Stimulated activated naive CD4-positive, alpha-beta T cell treated with Interleukin-2 at 50 U/mL for 16 hours (primary cell): ENCODE measurements at places on chromosomes 16 and 17.

- DNase-seq, result no peak
Observed at GRCh38 chr17:51050291-51051033, 70.2 kb downstream of the SPAG9 start.

DNA sequence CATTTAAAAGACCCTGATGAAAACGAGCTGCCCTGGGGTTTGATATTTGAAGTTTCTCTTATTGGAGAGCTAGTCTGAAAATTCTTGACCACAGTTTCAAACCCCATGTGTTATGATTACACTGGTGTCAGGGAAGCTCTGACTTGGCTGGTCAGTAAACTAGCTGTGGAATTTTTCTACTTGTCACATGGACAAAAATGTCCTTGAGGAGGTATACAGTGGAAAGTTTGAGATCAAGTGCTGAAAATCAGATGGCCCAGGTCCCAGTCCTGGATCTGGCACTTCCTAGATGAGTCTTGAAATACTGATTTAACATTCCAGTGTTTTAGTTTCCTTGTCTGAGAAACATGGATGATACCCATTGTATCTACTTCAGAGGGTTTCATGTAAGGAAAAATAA is 30.7 kb upstream of the SOX9 start:
- no peak for DNase-seq

DNA sequence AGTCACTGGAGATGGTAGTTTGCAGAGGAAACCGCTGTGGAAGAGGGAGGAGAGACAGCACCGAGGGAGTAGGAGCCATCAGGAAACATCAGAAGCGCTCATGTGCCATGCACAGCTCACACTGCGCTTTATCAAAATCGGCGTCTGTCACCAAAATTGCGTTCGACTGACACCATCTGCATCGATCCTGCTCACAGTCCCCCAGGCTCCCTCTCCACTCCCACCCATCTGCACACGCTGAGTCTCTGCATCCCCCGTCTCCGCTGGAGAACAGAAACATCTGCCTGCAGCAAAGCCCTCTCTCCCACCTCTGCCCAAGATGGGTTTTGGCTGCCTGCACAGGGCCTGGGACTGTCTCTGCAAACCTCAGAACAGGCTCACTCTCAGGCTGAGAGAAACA is 187.5 kb upstream of the RPL38 start:
- no peak for DNase-seq

- no peak for DNase-seq
Observed at GRCh38 chr17:17177176-17177575, 29.0 kb downstream of the PLD6 start.

DNA sequence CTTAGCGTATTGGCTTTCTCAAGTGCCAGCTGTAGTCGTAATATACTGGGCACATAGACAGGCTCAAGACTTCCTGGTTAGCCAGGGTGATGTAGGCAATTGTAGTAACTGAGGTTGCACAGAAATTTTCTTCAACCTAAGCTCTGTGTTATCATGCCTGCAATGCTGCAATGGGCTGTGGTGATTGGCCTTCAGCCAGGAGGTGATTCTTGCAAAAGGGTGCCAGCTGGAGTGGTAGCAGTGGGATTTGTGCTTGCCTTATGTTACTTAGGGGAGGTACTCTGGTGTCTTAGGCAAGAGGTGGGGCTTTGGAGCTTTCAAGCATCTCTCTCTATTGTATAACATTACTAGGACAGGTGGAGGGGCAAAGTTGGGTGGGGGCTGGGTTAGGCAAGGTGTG is 495.1 kb downstream of the CDH11 start:
- no peak for DNase-seq

- DNase-seq, result peak; percentile 1
Observed at GRCh38 chr16:20675488-20676267, 21.8 kb downstream of the ACSM1 start.

DNA sequence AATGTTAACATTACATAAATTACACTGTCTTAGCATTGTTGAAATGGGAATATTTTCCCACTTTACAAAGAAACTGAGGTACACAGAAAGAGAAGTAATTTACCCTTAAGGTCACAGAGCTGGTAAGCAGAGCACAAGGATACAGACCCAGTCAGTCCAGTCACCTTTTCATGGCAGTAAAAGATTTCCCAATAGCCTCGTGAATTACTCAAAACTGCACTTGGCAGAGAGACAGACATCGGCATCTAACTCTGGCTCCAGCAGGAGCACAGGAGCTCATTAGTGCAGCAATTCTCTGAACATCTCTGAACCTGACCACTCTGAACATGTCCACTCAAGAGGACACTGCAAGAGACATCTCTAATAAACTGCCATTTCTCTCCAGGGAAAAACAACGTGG is 3.1 kb downstream of the TEX2 start:
- DNase-seq, result no peak
